Caco-2 (cell line): ENCODE measurements at places on chromosomes 1 and 21.

GRCh38 chr1:236209185-236209584 lies 66.8 kb downstream of the GPR137B start:
- no peak for DNase-seq

- no peak for DNase-seq
These were observed 44.5 kb downstream of the HIVEP3 start for GRCh38 chr1:41874151-41874719.

GRCh38 chr1:203549309-203549708 lies 55.4 kb downstream of the OPTC start:
- no peak for DNase-seq

DNA sequence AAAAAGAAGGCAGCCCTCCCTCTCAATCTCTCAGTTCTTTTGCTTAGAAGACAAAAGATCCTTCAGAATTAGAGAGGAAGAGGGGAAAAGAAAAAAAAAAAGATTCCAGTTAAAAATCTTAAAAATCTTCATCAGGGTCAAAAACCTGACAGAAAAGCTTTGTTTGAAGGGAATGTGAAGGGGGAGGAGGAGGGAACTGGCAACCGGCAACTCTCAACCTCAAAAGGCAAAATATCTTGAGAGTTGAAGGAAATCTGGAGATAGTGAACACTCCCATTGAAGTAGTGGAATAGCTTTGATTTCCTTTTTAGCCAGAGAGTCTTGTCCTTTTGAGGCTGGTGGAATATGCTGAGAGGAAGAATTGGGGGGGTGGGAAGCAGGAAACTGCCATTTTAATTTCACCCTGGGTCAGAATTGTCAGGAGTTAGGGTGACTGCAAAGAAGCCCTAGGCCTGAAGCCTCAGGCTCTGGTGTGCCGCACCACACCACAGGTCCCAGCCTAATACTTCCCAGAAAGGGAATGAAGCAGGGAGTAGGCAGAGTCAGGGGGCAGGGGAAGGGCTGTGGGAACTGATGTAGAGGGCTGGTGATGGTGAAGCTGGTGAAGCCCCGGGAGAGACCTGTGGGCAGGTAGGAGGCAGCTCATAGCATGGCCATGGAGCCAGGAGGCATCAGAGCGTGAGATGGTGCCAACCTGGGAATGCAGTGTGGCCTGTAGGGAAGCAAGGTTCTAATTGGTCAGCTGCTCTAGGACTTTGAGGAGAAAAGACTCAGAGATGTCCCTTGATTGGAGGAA lies 24.6 kb downstream of the KIRREL1 start:
- DNase-seq = no peak

DNA sequence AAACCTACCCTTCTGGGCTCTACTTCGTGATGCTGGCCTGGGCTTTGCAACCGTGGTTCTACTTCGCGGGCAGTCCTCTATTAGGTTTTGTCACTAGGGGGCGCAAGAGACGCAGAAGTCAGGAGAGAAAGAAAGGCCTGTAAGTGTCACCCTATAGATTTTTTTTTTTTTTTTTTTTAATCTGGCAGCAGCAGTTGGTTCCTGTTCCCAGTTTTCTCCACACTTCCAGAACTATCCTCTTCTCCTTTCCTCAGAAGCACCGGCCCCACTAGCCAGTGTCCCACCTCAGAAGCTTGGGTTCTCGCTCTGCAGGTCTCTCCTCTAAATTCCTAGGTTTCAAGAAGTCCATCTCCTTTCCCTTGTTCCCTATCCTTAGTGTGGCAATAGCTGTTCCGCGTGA lies 9.1 kb upstream of the LCE2D start:
- DNase-seq = peak; percentile 83

GRCh38 chr1:6880951-6881690 lies 95.9 kb downstream of the CAMTA1 start:
- DNase-seq = no peak

DNA sequence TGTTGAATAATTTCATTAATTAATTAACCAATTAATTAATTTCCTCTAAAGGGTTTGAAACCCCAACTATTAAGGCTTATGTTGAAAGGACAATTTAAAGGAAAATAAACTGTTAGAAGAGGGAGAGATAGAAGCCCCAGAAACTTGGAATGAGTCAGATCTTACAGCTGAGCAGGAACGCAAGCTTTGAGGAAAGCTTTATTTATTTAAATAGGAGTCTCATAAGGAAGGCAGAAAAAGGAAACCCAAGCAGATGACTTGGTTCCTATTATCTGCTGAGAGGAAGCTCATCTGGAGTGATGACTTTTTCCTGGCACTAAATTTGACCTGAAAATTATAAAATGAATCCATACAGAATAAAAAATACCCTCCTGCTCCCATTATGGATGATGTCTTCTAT lies 105.1 kb downstream of the ROR1 start:
- no peak for DNase-seq

DNA sequence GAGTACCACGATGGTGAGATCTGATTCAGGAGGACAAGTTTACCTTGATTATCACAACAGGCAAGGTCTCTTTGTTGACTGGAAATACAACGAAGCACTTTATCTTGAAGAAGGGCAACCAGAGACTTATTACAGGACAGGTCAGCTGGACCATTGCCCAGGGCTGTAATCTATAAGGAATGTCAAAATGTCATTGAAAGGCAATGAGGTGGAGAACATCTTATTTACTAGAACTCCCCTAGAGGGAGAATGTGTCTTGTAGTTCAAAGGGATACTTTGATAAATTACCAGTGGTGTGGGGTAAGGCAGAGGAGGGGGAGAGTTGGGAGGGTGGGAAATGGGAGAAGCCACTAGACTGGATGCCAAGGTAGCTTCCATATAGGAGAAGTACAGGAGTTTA lies 212.3 kb downstream of the NCAM2 start:
- no peak for DNase-seq
